Cardiac muscle cell (in vitro differentiated cells and primary cell): ENCODE measurements at places on chromosomes 1 and 21. TPM values are rescaled to one million over a fixed set of nuclear protein-coding genes. Genes with fewer than 3 reads are reported as not detected.

Gene FOXO6
- 10.7 and 18.6 TPM in 2 replicates for polyA plus RNA-seq

Gene DMAP1
- 77.5 and 84.1 TPM in 2 replicates for polyA plus RNA-seq

Gene SYT14
- 0.09 and 0.55 TPM in 2 replicates for polyA plus RNA-seq

Gene RUNX3
- 0.06 TPM in 1 of 2 replicates, not detected in the other for polyA plus RNA-seq

Gene SIM2
- polyA plus RNA-seq = 0.05 and 0.31 TPM in 2 replicates

Gene RGS13
- polyA plus RNA-seq = 2.0 and 4.8 TPM in 2 replicates

Gene RNASEL
- polyA plus RNA-seq = 0.87 and 3.5 TPM in 2 replicates

Gene ARHGEF10L
- 30.8 and 32.3 TPM in 2 replicates for polyA plus RNA-seq

Gene IGSF21
- not detected in 2 replicates for polyA plus RNA-seq

Gene MT1HL1
- polyA plus RNA-seq = not detected in 2 replicates

Gene TMEM51
- polyA plus RNA-seq = 21.3 and 23.8 TPM in 2 replicates

Gene MR1
- polyA plus RNA-seq = 1.4 TPM in 1 of 2 replicates, not detected in the other

Gene EPHB2
- 38.8 and 58.8 TPM in 2 replicates for polyA plus RNA-seq
